ENCODE measurements at places on chromosomes 13 and 19. TPM values are rescaled to one million over a fixed set of nuclear protein-coding genes. Genes with fewer than 3 reads are reported as not detected.

- H3K4me3 ChIP-seq = peak overlapping the region; percentile 14
- peaks cover 80% of the 10 kb centered on the region for H3K27me3 ChIP-seq
- H3K36me3 ChIP-seq = no peaks in the 10 kb centered on the region
- H3K27ac ChIP-seq = no peak overlapping the region
Observed at GRCh38 chr13:78606471-78607408, 3.4 kb upstream of the POU4F1 start.

- no peaks in the 10 kb centered on the region for H3K36me3 ChIP-seq
- no peak overlapping the region for H3K4me3 ChIP-seq
- H3K27me3 ChIP-seq = no peaks in the 10 kb centered on the region
- no peaks in the 10 kb centered on the region for H3K4me1 ChIP-seq
- no peak overlapping the region for H3K27ac ChIP-seq
Observed at GRCh38 chr13:43574605-43575004, 212.2 kb downstream of the ENOX1 start.

GRCh38 chr19:55696301-55697068 is 21.5 kb downstream of the EPN1 start:
- no peak overlapping the region for H3K4me3 ChIP-seq
- peak; percentile 20 for DNase-seq
- no peak overlapping the region for H3K27ac ChIP-seq
- no peaks in the 10 kb centered on the region for H3K27me3 ChIP-seq

Gene ANKRD24
- 1.9 TPM for total RNA-seq

Data from lower lobe of right lung (tissue), 2 donors.